ENCODE measurements at places on chromosomes 11 and 22.

GRCh38 chr11:114185436-114185835 is 110.8 kb upstream of the NNMT start:
- DNase-seq = no peak

GRCh38 chr22:50711446-50712340 is 26.3 kb upstream of the ACR start:
- DNase-seq = no peak

DNA sequence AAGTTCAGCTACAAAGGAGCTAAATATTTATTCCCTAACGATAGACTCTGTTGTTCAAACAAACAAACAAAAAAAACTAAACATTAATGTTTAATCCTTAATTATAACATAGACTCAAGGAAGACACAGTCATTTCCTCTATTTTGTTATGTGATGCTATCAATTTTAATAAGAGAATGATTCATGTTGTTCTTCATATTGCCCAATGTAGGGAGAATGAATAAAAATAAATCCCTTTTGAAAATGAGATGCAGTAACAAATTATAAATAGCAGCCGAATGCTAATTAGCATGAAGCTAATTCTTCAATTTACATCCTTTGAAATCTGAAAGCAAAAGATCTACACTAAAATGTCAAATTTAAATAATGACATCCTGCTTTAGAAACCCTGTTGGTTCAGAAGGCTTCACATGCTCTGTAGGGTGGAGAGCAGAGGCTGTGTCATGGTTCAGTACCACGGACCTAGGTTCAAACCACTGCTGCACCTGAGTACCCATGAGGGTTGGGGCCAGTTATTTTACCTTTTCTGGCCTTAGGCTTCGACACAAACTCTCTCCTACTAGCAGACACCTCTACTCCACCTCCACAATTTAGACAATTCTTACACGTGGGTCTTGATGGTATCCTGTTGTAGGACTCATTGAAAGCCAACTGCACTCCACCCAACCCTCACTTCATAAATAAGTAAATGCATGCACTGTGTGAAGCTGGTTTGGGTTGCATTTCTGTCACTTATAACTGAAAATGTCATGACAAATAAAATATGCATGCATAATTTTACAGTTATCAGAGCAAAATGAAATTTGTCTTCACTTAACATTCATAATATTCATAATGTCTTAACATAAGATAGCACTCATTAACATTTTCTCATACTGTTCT is 89.0 kb downstream of the RRAS2 start:
- no peak for DNase-seq

DNA sequence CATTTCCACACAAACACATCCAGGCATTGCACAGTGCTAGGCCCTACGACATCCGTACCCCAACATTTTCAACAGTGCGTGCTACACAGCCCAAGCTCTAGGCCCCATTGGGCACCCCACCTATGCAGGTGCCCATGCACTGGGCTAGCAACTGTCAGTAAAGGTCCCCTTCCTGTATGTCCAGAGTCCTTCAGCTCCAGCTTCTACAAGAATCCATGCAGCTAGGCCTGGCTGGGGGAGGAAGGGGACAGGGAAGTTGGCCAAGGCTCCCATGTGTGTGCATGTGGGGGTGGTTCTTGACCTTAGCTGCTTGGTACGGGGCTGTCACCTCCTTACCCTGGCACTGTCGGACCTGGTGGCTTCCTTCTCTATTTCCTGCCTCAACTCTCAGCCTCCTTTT is 1.3 kb downstream of the B3GAT1 start:
- no peak for DNase-seq

GRCh38 chr11:69382131-69383128 is 88.5 kb downstream of the MYEOV start:
- DNase-seq = no peak

DNA sequence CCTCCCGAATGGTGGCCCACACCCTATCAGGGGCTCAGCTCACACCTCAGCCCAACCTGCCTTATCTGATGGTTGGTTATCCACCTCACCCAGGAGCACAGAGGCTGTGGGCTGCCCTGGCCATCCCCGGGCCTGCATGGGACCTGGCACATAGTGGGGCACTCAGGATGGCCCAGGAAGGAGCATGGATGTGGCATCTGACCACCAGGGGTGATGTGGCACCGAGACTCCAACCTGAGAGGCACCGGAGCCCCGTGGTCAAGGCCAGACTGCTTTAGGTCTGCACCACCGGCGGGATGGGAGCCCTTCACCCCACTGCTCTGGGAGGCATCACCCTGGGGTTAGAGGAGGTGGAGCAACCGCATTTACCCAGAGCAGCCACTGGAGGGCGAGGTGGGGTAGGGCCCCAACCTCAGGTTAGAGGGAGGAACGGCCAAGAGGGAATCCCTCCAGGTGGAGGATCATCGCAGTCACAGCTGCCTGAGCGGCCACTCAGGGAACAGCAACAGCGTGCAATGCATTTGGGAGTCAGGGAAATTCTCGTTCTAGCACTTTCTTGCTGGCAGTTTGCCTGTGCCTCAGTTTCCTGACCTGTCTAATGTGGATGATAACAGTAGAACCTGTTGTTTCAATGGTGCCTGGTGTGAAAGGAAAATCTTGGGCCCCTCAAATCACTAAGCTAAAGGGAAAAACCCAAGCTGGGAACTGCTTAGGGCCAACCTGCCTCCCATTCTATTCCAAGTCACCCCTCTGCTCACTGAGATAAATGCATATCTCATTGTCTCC is 52.9 kb upstream of the CARS1 start:
- DNase-seq = peak; percentile 19

DNA sequence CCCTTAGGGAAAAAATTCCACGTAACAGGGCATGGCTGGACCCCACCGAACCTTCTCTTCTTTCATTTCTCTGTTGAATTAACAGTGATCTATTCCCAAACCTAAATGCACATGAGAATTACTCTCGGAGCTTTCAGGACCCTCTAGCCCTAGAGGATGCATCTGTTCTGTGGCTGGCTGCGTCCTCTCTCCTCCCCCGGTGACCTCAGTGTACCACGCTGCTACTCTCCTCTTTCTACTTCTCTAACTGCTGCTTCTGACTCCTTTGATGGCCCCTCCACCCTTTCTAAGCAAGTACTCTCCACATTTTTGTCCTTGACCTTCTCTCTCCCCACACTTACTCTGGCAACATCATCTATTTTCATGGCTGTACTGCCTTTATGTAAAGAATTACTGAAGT is 12.1 kb upstream of the APOA1 start:
- no peak for DNase-seq

DNA sequence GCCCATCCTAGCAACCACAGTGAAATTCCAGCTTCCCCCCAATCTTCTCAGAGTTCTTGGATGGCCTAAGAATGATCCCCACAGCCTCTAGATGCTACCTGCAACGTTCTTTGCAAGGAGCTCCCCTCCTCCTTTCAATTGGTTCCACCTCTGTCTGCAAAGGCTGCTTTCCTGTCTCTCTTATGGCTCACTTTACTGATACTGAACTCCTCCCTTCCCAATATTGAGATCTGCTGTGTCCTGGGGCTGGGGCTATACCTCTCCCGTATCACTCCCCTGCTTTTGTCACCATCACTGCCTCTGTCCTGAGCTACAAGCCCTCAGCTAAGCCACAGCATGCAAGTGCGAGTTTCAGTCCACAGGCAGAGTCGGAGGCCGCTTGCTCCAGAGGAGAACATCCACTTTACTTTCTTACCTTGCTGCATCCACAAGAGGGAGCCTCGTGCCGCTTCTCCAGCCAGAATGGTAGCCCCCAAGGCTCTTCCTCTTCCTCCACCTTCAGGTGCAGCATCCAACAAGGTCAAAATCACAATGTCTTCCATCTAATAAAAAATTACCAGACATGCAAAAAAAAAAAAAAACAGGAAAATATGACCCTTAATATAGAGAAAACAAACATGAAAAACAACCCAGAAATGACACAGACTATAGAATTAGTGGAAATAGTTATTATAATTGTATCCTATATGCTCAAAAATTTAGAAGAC is 48.6 kb upstream of the TMEM45B start:
- DNase-seq = no peak

DNA sequence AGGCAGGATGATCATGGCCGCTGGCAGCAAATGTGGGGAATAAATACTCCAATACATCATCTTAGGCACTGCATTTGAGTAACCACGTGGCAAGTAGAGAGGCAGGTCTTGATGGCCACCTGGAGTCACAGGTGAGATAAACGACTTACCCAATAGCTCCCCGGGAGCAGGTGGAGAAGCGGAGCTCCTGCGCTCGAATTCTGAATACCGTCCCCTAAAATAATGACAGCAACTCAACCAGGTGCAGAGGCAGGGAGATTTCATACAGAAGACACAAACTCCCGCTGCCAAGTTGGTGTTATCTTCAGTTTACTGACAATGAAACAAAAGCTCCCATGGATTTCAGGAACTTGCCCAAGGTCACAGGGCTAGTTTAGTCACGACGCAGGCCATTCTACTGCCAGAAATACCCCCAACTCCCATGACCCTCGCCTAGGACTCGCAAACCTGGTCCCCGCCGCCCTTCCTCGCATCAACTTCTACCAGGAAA is 437 bp downstream of the SLC43A3 start:
- DNase-seq = no peak

DNA sequence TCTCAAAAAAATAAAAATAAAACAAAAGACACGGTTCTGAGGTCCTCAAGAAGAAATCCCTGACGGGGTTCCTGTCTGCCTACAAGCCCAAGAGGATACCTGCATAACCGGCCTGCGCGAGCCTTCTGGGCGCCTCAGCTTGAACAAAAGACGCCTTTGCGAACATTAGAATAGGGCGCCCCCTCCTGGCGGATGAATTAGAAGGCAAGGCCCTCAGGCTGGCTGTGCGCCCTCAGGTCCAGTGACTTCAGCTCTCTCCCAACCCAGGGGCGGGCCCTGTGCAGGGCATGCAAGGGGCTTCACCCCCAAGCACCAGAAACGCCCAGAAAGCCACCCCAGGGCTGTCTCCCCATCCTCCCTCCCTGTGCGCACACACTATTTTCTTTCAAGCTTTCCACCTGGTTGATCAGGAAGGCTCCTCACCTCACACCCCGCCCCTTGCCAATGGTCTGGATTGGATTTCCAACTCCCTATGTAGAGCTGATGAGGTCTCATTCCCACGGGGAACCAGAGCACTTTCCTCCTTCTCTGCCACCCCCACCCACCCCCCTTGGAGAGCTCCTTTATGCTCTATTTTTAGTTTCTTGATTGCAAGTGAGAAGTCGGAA is 273.3 kb downstream of the BUD13 start:
- DNase-seq = no peak

DNA sequence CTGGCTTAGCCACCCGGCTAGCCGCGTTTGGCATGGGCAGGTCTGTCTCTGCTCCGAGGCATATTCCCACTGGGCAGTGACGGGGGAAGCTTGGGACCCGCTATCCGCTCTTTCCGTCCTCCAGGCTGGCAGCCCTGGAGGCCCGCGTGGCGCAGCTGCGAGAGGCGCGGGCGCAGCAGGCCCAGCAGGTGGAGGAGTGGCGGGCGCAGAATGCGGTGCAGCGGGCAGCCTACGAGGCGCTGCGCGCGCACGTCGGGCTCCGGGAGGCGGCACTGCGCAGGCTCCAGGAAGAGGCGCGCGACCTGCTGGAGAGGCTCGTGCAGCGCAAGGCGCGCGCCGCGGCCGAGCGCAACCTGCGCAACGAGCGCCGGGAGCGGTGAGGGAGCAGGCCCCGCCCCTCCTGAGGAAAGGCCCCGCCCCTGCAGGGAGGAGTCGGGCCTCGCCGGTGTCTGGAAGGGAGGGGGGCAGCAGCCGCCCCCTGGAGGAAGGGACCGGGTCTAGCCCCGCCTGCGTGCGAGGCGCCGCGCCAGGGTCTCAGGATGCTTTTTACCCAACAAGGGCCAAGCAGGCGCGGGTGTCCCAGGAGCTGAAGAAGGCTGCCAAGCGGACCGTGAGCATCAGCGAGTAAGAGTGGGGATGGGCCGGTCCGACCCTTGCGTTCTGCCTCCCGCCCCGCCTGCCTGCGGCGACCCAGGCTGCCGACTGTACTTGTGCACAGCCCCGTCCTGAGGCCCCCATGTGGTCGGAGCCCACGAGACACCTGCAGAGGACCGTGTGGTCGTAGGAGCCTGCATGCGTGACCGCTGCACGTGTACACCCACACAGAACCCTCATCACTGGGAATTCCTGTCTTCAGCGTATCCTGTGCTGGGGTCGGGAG is 7.9 kb downstream of the ATG16L2 start:
- DNase-seq = peak; percentile 85

- DNase-seq = no peak
Measured at GRCh38 chr22:47323518-47323917, 561.1 kb downstream of the TBC1D22A start.

- DNase-seq = no peak
Measured at GRCh38 chr22:26087816-26088215, 81.4 kb upstream of the SEZ6L start.

DNA sequence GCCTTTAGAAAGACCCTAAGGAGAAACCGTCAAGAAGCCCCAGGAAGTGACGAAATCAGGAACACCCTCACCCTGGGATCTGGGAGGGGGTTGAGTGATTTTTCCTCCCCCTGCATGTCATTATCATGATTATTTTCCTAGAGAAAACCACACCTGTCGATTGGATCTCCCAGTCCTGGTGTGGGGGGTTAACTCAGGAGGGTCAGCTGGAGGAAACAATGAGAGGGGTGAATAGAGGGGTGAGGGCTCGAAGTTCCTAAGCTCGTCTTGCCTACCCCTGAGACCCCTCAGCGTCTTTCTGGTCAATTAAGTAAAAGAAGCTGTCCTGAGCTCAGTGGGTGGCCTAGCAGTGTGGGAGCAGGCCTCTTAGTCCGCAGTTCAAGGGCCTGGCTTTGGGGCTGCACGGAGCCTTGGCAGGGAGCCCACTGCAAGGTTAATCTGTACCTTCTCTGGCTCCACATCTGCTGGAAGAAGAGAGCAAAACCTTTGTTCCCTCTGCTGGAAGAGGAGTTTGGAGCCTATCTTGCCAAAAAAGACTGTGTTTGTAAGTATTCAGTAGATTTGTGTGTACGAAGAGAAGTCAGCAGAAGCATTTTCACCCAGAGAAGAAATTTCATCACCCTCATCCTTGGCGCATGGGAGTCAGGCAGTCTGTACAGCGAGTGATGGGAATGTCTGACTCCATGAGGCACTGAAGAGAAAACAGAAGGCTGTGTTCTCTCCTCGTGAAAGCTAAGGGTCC is 34.2 kb upstream of the FTH1 start:
- DNase-seq = no peak

GRCh38 chr11:12944889-12945288 is 64.2 kb upstream of the RASSF10 start:
- DNase-seq = no peak

DNA sequence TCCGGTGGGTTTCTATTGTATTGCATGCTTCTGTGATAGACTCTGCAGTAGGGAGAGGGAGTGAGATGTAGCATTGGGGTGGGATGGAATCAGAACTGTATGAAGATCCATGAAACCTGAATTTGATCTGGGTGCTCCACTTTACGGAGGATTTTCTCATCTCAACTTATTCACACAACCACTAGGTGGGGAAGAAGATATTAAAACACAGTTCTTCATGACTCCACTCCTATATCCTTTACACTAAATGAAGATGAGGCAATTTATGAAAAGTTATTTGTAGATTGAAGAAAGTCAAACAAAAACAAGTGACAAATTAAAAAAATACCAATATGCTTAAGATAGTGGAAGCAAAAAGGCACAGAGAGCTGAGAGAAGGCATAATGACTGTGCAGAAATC is 92.6 kb upstream of the PDGFD start:
- no peak for DNase-seq

Data from stimulated activated naive CD4-positive, alpha-beta T cell (primary cell).